ENCODE measurements at places on chromosomes 13 and 19.
A peak's percentile ranks its signal among the peaks of the same experiment; 100 is the strongest.

- no peak for DNase-seq
These were observed 110.4 kb upstream of the TSC22D1 start for GRCh38 chr13:44686531-44686934.

DNA sequence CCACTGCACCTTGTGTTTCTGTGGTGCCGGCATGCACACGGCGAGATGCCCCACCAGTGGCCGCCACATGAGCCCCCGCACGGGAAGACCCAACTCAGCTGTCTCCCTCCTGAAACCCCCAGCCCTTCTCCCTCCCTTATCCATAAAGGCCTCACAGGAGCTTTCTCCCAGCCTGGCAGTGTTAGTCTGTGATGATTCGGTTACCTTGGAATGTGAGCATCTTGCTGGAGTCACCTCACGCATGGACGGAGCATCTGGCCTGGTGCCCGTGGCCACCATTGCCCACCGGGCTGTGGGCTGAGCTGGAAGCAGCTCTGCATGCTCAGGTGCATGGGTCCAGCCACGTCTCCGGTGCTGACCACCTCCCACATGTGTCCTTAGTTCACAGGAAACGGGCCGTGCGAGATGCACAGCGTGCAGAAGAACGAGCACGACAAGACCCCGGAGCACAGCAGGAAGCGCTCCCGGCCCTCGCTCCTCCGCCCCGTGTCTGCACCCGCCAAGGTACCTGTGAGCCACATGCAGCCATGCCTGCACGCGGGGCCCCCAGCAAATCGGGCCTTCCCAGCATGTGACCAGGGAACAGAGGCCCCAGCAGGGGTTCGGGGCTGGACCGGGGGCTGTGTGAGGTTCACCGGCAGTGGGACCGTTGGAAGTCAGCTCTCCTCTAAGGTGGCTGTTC is 22.0 kb downstream of the SIN3B start:
- DNase-seq, result no peak

DNA sequence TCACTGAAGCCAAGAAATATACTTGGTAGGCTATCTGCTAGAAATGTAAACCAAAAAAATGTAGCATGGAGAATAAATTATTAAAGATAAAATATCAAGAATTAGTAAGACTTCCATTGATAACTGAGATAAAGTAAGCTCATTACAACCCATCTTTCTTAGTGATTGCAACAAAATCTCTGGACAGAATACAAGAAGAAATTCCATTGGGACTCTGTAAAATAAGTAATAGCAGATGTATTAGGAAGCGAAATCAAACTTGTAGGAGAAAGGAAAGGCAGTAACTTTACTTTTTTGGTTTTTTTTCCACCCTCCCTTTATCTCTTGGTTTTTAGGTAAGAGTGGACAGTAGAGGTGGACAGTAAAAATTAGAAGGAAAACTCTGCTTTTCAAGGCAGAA is 605.7 kb downstream of the DACH1 start:
- no peak for DNase-seq

DNA sequence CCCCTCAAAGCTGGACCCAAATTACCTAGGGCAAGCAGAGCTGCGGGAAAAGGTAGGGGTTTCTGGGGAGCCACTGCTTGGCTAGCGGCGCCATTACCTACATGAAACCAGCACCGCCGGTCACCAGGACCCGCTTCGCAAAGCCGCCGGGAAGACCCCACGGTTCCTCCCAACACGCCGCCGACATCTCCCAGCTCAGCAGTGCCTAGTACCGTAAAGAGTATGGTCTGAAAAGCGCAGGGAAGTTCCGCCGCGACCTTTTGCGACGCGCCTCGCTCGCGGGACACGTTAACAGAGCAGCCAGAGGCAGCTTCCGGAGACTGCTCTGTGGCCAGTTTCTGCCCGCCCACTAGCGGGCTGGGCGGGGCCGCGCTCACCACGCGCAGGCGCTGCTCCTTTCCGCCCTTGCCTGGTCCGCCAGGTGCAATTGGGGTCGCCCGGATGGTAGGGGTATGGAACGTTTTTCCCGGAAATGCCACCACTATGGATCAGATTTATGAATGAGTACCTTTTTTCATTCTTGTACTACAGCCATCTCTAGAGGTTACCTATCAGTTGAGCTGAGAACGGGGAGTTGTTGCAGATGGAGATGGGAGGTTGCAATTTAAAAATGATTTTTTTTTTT is at the start of gene TGDS:
TGDS (minus strand) TSS at position 203 of the 625 bp plus-strand sequence; CDS start at position 187, 16 bp downstream.
- DNase-seq, result peak; percentile 45

DNA sequence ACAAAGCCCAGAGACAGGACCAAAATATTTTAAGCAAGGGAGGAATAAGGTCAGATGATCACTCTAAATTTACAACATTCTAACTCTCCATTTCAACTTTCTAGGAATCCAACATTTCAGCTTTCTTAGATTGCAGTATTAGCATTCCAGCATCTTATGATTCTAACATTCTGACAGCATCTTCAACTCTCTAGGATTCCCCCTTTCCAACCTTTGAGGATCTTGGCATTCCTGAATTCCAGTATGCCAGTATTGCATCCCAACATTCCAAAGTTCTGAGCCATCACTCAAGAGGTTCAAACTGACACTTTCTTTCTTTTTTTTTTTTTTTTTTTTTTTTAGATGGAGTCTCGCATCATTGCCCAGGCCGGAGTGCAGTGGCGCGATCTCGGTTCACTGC is 13.8 kb downstream of the TGFB1 start:
- DNase-seq, result no peak

DNA sequence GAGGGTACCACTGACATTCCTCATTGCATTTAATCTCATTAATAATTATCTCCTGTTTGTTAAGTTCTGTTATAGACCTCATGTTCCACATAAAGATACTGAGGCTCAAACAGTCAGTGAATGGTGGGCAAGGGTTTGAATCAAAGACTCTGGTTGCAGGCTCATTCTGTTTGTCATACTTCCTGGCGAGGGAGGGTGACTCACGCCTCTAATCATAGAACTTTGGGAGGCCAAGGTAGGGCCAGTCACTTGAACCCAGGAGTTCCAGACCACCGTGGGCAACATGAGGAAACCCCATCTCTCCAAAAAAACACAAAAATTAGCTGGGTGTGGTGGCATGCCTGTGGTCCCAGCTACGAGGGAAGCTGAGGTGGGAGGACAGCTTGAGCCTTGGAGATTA is 220.7 kb upstream of the MIR17HG start:
- no peak for DNase-seq

DNA sequence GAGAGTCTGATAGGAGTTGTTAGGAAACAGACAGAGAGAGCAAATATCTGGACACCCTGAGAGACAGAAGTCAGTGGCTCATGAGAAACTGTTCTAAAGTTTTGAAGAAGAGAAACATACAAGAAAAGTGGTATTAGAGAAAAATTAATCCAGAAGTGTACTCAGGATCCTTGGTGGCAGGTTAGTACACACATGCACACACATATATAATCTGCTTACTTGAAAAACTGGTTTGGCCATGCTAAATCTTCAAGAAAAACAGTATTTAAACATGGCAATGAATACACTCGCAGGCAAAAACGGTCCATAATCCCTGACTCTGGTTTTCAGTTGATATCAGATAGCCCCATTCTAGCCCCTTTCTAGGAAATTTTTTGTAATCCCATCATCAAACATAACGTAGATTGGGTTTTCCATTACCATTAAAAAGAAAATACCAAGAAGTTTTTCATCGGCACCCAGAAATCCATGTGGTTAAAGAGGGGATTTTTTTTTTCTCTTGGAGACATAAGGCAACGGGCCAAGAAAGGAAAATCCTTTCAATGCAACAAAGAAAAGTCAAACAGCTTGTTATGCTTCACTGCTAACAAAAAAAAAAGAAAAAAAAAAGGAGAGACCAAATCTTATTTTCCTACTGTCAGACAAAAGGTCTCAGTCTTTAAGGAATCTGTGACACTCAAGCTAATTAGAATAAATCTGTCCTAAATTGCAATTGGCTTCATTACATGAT is 178.0 kb upstream of the MIR17HG start:
- DNase-seq, result no peak

- DNase-seq, result no peak
These were observed 43.2 kb downstream of the ZNF331 start for GRCh38 chr19:53580871-53581835.

DNA sequence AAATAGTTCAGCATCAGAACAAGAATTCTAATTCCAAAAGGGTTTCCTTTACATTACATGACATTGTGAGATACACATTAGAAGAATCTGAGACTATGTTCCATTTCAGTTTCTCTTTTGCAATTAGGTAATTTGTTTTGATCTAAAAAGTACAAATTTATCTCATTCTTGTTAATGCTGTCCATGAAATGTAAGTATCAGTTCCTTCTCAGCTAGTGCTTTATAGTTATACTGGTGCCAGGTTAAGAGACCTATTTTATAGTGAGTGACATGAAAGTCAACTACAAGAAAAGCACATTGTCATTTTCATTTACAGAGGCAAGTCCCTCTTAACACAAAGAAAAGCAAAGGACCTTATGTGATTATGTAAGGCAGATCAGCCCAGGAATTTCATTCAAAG is 43.9 kb downstream of the RCBTB2 start:
- DNase-seq, result no peak

- no peak for DNase-seq
These were observed 52.5 kb downstream of the CRYL1 start for GRCh38 chr13:20473139-20473538.

DNA sequence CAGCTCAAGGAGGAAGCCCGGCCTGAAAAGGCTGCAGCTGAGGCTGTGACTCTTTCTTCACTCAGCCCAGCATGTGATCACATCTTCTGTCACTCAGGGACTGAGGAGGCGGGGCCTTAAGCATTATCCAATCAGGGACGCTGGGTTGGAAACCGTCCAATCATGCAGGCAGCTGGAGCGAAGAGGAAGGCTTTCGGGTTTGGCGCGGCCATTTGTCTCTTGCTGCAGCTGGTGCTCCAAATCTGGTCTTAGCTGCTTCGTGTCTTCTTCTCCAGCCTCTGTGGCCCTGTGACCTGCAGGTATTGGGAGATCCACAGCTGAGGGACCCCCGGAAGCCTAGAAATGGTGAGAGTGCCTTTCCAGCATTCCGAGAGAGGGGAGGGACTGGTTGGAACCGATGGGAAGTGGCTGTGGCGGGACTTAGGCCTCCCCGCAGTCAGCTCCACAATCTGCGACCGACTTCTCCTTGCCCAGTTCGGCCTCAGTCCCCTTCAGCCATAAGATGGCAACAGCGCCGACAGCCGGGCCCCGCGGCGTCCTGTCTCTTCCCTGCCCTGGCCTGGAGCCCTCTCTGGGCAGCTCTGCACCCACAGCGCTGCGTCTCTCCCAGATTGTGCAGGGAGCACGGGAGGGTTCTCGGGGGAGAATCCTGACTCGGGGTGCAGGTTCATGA is at the start of gene ZNF90:
ZNF90 (plus strand) TSS at position 210 of the 673 bp plus-strand sequence; CDS start at position 343, 133 bp downstream.
- DNase-seq, result peak; percentile 17

DNA sequence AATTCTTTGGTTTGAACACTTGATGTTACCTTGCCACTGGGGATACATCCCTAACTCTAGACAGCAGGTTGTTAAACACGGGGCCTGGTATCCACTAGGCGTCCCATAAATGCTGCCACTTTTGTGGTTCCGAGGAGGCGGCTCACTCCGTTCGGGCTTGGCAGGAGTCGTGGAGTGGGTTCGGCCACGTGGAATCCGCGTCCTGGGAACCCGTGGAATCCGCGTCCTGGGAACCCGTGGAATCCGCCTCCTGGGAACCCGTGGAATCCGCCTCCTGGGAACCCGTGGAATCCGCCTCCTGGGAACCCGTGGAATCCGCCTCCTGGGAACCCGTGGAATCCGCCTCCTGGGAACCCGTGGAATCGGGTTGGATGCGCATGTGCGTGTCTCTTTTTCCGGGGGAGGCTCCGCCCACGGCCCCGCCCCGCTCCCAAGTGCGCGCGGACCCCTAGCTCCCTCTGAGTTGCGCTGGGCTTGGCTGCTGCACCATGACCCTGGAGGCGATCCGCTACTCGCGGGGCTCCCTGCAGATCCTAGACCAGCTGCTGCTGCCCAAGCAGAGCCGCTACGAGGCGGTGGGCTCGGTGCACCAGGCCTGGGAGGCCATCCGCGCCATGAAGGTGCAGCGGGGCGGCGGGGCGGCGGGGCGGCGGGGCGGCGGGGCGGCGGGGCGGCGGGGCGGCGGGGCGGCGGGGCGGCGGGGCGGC is at the start of gene MRI1:
MRI1 (plus strand) TSS at position 422 of the 707 bp plus-strand sequence; CDS start at position 489, 67 bp downstream.
- DNase-seq, result no peak

DNA sequence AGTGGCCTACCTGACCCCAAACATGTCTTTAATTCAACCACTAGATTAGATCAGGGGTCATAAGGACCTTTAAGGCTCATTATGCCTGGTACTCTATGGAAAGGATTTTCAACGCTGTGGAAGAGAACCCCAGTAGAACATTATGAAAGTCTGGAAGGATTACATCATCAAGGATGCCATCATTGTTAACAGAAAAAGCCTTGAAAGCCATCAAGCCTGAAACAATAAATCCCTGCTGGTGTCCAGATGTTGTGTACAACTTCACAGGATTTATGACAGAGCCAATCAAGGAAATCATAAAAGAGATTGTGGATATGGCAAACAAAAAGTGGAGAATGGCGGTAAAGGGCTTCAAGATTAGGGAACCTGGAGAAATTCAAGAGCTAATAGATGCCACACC is 59.7 kb downstream of the NAA16 start:
- DNase-seq, result no peak

- DNase-seq, result no peak
These were observed 650 bp downstream of the DDA1 start for GRCh38 chr19:17309965-17310461.

DNA sequence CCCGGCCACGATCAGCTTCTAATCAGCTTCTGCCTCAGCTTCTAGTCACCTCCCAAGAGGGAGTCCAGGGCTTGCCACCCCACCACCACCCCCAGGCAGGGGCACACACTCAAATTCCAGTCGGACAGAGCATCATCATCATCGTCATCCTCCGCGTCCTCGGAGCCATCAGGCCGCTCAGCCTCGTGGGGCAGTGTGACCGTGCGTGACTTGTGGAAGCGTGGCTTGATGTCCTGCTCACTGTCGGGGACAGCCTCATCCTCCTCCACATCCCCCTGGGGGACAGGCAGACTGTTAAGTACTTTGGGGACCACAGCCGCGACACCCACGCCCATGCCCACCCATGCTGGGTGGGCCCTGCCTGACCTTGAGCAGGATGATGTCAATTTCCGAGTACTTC is 12.5 kb downstream of the TNPO2 start:
- no peak for DNase-seq

- DNase-seq, result no peak
These were observed 16.9 kb upstream of the SOHLH2 start for GRCh38 chr13:36231236-36231635.

DNA sequence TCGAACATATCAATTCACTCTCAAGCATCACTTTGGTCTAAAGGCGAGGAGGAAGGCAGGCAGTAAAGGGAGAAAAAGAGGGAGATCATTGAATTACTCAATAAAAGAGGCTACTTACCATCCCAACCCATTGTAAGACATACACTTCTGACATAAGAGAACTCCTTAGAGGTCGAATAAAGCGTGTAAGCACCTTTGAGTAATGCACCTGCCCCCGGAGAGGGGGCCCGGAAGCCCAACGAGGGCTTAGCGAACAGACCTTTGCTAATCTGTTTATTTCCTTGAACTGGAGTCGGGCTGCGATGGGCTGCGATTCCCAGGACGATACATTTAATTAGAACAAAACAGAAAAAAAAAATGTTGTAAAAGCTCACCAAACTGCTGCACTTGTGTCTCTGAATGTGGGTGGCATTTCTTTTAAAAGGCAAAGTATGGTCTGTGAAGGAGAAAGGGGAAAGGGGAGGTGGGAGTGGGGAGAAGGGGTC is 3.0 kb downstream of the ZC3H4 start:
- no peak for DNase-seq

GRCh38 chr13:56713656-56714055 is 427.1 kb upstream of the PRR20A start:
- DNase-seq, result no peak
